ENCODE measurements at places on chromosomes 7 and 10.

- DNase-seq = no peak
Measured at GRCh38 chr7:85322252-85322651, 135.4 kb upstream of the SEMA3D start.

- DNase-seq = no peak
Measured at GRCh38 chr10:113517901-113518260, 35.0 kb upstream of the HABP2 start.

DNA sequence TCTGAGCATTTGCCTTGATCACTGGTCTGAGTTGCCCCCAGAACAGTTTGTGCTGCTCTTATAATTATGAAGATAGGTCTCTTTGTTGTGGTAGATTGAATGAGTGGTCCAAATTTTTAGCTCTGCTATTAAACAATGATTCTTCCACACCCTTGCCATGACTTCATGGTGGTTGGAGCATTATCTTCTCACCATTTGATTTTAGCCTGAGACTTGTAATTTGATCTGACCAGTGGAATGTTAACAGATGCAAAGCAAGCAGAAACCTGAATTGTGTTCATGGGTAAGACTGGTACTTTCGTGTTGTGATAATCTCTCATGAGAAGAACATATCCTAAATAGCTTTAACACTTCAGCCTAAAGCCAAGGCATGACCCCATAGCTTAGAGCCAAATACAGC is 139.1 kb downstream of the TFPI2 start:
- DNase-seq = no peak

DNA sequence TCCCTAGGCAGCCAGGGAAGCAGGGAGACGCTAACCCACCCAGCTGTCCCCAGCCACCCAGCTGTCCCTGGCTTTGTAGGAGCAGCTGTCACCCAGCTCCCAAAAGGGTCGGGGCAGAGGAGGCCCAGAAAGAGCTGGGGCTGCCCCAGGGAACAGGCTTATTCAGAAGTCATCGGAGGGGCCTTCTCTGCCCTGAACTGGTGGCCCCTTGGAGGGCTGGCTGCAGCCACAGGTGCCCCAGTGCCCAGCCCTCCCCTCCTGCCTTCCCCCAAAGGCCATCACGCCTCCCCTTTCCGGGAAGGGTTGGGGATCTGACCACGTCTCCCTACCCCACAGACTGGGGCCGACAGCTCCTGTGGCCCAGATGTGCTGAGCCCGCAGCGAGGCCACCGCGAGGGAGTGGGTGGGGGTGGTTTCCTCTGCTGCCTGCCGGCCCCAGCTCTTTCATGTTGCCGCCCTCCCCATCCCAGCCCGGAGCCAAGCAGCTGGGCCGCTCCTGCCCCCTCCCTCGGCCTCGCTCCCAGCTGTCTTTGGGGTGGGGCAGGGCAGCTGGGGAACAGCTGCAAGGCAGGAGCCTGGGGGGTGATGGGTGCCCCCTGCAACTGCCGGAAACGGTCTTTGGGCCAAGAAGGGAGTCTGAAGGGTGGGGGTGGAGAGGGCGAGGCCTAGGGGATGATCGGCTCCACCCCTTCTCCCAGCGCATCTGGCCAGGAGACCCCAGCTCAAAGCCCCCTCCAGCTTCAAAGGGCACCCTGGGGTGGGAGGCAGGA is 16.8 kb downstream of the TRIM8 start:
- DNase-seq = no peak

GRCh38 chr10:132449051-132449810 is 52.2 kb downstream of the PWWP2B start:
- DNase-seq = no peak

DNA sequence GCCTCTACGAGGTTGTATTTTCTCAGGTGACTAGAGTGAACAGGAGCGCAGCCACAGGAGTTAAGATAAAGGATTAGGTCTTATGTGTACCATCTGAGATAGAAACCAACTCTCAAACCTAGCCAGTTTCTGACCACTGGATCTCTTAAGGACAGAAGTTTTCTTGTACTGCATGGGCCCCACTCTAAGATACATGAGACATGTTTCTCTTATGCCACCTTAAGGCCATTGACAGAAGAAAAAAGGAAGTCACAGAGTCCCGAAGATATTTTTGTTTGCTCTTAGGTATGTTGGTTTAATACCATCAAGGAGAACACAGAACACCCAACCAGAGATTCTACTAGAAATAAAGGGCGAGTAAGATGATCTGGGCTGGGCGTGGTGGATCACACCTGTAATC is 335.8 kb downstream of the FRMD4A start:
- no peak for DNase-seq

GRCh38 chr10:104445359-104445758 is 91.7 kb downstream of the CFAP58 start:
- no peak for DNase-seq

- no peak for DNase-seq
Measured at GRCh38 chr7:143282124-143282523, 2.6 kb upstream of the TMEM139 start.

DNA sequence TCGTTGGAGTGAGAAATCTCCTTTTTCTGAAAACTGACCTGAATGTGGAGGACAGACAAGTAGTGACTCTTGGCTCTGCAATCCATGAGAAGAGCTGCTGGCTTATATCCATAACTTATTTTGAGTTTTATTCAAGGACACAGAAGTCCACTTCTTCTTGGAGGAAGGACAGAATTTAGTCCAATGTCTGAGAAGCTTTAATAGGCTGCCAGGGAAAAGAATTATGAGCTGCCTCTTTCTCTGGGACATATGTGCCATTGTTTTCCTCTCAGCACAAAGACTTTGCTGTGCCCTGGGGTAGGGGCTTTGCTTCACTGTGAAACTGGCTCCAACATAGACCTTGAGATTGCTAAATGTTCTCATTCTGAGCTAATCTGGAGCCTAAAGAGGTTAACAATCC is 20.5 kb upstream of the AOC1 start:
- DNase-seq = no peak

- DNase-seq = no peak
Measured at GRCh38 chr7:44149571-44150465, 8.7 kb upstream of the MYL7 start.

DNA sequence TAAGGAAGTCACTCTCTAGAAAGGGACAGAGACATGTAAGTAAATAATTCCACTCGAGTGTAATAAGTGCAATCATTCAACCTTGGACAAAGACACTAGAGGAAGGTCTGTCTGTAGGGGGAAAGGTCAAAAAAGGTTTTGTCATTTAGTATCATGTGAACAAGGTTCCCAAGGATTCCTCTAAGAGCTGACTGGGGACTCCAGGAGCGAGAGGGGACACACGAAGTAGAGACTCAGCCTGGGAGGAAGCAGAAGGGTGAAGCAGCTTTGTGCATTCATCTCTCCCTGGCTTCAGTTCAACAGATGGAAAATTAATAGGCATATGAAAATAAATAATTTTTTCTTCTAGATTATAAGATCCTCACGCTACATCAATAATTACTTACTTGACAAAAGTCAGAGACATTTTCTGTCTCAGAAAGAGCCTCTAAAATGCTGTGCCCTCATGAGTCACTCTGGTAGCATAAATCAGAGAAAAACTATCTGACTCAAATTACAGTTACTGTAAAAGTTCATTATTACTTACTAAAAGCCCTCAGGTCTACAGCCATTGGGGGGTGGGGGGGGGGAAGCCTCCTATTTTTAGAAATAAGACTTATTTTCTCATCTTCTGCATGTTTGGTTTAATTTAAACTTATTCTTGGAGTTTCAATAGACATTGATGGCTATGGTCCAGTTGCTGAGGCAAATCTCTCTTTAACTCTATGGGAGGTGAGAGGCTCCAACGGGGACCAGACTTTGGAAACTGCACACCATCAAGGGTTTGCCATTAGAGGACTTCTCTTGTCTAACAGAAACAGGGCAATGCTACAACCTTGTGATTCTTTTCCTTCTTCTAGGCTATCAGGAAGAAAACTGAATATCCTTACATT is 275.1 kb upstream of the KLF14 start:
- DNase-seq = no peak

DNA sequence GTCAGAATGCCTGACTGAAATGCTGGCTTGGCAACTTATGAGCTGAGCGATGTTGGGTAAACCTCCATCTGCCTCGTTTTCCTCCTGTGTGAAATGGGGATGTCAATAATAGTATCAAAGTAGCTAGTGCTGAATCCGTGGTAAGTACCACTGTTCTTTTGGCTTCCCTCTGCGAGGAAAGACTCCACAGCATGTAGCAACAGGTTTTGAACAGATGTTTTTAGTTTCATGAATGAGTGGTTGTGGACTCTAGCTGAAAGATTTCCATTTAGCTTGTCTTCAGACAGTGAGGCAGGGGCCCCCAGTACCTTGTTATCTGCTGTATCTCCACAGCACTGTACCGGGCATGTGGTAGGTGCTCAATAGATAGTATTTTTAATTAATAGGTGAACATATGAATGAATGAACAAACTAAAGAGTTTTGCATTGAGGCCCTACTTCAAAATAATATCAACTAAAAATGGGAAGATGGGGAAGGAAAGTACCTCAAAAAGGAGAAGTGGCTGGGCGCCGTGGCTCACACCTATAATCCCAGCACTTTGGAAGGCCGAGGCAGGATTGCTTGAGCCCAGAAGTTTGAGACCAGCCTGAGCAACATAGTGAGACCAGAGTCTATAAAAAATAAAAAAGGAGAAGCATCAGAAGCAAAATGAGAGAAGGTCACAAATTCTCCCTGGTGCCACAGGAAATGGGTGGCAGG is 5.6 kb upstream of the DLG5 start:
- DNase-seq = no peak

GRCh38 chr10:10520491-10521385 is 496.9 kb upstream of the CELF2 start:
- DNase-seq = no peak

DNA sequence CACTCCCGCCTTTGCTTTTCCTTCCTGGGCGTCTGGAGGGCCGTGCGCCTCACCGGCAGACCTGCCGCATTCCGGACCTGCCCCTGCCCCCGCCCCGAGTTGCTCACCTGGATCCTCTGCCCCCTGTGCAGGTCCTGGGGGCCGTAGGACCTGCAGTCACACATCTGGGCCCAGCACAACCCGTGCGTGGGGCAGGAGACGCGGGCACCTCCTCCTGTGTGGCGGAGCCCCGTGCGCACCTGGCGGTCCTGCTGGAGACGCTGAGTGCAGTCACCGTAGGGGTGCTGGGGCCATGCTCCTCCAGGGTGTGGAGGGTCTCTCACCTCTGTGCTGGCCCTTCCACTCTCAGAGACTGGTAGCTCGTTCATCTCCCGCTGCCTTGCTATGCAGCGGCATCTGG is 85.5 kb downstream of the DNAJB6 start:
- no peak for DNase-seq

Data from cortex of kidney (tissue), 1 donor.